ENCODE measurements at places on chromosomes 3 and 15. TPM values are rescaled to one million over a fixed set of nuclear protein-coding genes. Genes with fewer than 3 reads are reported as not detected.
A peak's percentile ranks its signal among the peaks of the same experiment; 100 is the strongest.

Gene TMEM212
- polyA plus RNA-seq: 0.32 TPM

Gene SLC6A20
- polyA plus RNA-seq: 0.37 TPM

Gene CYP11A1
- polyA plus RNA-seq: 1.2 TPM

Gene IFT122
- 79.0 TPM for polyA plus RNA-seq

Gene GOLGA6D
- 0.57 TPM for polyA plus RNA-seq

Gene SNURF
- 25.9 TPM for polyA plus RNA-seq

Gene KIF23
- polyA plus RNA-seq: 59.4 TPM

Gene CDC25A
- 14.1 TPM for polyA plus RNA-seq

Gene SCAANT1
- 1.0 TPM for polyA plus RNA-seq

Gene IL17RE
- polyA plus RNA-seq: 18.6 TPM

Gene CHRNA5
- 7.1 TPM for polyA plus RNA-seq

Gene THBS1
- 184 TPM for polyA plus RNA-seq

Gene SLITRK3
- 0.23 TPM for polyA plus RNA-seq

GRCh38 chr3:37402351-37402750, 228.0 kb upstream of the LRRFIP2 start:
- no peak for DNase-seq

- no peak for DNase-seq
Measured at GRCh38 chr3:7086417-7086816, 225.5 kb downstream of the GRM7 start.

DNA sequence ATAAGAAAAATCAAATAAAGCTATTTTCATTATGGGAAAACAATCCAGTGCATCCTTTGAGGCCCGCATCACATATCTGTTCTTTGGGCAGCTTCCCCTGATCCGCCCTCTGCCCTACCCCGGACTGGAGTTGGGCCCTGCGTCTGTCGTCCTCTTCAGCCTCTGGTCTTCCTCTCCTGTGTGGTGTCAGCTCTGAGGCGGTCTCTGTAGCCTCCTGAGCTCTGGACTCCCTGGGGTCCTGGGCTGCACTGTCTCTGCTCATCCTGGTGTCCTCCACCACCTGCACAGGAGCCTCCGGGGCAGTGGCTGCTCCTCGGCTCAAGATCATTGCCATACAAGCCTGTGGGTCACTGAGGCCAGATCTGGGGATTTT, 7.4 kb upstream of the SNX22 start:
- DNase-seq: no peak

- no peak for DNase-seq
Measured at GRCh38 chr3:114319453-114319852, 25.6 kb downstream of the TIGIT start.

DNA sequence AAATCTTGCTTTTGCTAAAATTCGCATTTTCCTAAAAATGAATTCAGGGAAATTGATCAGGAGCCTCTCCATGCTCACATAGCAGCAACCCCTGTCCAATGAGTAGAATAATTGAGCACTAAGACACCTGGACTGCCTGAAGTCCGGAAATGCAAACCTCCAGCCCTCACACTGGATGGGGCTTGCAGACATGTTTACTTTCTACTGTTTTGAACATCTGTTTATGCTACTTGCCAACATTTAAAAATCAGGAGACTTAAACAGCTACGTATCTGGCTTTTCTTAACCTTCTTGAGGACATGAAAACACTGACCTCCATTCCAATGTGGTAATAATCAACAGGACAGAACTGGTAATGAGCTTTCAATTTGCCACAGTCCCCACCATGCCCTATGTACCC, 184.4 kb downstream of the SHOX2 start:
- DNase-seq: no peak

- DNase-seq: no peak
Measured at GRCh38 chr3:187292631-187293515, 1.3 kb upstream of the MASP1 start.

DNA sequence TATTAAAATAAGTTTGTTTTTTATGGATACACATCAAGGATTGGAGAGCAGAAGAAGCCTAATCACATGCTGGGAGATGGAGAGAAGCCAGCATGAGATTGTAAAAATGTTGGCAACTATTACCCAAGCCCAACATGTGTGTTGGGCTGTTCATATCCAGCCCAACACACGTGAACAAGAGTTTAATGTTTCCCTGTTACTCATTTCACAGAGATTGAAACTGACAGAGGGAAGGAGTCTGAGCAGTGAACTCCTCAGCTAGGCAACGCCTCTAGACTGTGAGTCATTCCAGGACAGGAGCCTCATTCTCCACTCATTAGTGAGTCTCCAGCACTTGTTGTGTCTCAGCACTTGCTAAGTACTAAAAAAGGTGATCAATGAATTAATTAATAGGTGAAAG, 43.2 kb upstream of the CMSS1 start:
- no peak for DNase-seq

GRCh38 chr3:151394611-151395010, 10.1 kb upstream of the P2RY12 start:
- no peak for DNase-seq

- no peak for DNase-seq
Measured at GRCh38 chr15:62649793-62650420, 392.6 kb upstream of the TPM1 start.

DNA sequence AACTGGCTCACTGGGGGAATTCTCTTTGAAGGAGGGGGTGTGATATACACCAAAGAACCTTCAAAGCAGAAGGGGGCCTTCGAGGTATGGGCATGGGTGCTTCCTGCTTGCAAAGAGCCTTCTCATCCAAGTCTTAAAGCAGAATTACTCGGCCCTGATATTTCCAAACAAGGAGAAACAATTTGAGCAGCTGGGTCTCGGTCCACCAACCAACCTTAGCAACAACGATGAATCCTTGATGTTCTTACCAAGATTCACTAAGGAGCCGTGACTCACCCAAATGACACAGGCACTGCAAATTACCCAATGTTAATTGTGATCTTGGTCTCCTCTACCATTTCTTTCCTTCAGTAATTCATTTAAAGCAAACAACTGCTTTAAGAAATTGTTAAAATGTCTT, 7.7 kb downstream of the HOMER2 start:
- no peak for DNase-seq

DNA sequence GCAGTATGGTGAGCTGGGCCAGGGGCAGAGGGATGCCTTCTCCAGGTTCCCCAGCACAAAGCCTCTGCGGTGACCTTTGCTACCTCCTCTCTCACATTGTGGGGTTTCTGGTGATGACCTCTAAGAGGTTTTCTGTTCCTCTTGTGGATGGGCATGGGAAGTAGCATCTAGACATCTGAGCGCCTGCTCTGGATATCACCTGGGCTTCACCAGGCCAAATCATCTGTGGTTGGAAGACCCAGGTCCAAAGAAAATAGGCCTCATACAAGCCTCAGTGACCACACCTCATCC, 7.0 kb downstream of the APEH start:
- no peak for DNase-seq

- DNase-seq: no peak
Measured at GRCh38 chr3:147360646-147361453, 45.5 kb downstream of the ZIC4 start.

DNA sequence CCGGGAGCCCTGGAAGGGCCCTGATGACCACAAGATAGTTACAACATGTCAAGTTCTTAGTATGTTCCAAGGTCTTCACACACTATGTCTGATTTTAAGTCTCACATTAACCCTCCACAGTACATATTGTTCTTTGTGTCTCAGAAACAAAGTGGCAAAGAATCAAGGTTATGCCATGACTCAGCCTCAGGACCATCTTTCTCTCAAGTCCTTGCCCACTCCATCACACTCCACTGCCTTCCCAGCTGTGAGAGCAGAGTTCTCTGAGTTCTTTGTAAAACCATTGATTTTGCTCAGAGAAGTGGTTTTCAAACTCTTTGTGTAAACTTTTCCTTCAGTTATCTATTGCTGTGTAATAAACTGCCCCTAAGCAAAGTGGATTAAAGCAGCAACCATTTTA, 67.9 kb upstream of the C3orf80 start:
- no peak for DNase-seq

DNA sequence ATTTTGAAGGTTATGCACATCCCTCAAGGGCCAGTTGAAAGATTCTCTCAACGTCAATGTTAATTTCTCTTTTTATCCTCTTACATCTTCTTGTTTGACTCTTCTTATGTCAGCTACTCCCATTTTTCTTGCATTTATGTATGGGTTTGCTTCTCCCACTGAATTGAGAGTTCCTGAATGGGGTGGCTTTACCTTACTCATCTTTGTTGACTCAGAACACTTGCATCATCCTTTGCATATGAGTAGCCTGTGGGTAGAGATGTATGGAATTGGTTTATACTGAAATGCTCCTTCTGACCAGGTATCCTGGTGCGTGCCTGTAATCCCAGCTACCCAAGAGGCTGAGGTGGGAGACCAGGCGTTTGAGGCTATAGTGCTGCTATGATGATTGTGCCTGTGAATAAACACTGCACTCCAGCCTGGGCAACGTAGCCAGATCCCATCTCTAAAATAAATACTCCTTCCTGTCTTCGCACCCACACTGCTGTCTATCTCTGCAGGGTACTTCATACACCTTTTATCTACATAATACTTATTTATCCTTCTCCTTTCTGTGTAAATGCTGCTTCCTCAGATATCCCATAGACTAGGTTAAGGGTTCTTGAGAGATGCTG, 123.6 kb upstream of the DPH6 start:
- DNase-seq: no peak

DNA sequence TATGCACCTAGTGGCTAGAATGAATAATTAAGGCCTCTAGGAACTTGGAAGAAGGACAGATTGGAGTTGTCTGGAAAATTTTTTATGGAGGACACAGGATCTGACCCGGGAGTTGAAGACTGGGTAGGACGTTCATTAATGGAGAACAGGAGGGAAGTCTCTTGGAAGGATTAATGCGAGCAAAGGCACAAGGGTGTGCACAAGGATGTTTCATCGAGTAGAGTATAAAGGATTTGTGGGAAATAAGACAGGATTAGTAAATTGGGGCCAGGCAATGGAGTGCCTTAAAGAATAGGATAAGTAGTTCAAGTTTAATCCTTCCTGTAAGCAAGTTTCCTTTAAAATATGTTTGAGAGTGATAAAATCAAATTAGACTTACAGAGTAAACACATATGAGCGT, 14.6 kb downstream of the LMOD3 start:
- DNase-seq: no peak

DNA sequence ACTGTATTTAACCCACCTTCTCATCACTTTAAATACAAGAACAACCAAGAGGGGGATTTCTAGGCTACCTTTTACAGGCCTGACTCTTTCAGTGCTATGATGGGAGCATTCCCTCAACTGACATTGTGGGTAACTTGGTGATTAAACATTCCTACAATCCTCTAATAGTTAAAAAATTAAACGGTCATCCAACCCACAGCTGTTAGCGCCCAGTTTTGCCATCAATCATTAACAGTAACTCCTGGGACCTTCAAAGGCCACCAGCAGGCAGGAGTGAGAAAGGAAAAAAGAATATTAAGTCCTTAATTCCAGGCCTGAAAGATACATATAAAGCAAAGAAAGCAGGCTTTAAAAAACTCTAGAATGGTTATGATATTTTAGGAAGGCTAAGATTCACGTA, 512.1 kb downstream of the MAGI1 start:
- no peak for DNase-seq

DNA sequence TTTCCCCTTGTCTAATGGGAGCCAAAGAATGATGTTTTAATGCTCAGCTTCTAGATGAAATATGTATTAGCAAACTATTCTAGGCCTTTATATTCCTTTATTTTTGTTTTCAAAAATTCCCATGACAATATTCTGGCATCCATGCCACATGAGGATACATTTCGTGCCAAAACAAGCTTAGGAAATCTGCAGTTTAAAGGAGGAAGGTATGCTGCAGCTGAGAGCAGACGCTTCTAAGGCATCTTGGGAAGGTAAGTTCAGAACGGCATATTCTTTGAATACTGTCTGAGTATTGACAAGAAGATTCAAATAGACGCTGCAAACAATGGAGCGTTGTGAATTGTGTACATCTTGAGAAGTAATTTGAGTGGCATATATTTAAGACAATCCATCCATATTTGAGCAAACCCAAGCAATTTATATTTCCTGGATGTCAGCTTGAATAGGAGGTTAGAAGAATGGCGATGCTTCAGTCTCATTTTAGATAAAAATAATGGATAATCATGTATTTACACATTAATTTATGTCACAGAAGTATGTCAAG, 158.6 kb downstream of the RAP2B start:
- no peak for DNase-seq

GRCh38 chr3:143832433-143832832, 15.8 kb downstream of the SLC9A9 start:
- DNase-seq: no peak

- no peak for DNase-seq
Measured at GRCh38 chr3:151899996-151900395, 26.6 kb downstream of the SUCNR1 start.

DNA sequence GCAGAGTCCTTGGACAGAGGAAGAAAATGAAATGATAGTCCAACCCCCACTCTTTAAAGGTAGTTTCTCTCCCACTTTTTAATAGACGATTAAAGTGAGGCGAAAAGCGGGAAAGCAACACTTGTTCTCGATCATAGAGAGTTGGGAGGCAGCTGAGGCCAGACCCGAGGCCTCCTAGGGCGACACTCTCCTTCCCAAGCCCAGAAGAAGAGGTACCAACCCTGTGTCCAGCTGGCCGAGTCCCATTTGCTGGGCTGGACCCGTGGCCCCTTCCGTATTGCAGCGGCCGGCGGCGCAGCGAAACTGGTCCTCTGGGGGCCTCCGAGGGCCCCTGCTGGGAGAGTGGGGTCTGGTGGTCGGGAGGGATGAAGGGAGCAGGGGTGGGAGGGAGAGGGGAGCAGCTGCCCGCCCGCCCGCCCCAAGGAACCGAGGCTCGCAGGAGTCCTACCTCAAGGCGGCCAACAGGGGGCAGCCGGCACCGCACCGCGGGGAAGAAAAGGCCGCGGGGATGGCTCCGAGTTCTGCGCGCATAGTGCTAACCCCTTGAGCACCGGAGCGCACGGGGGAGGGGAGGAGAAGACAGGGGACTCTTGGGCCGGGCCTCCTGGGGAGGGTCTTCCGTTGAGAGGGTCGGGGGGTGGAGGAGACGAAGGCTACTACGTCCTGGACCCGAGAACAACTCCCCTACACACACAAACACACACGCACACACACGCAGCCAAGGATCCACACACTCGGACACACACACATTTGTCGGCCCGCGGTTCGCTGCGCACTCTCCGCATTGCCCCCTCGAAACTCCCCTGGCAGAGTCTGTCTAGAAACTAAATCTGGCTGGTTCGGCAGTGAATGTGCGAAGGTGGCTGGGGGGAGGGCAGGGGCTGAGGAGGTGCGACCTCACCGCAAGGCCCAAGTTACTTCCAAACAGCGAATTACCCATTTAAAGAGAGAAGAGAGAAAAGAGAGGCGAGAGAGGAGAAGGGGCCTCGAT, 2.0 kb downstream of the WNT5A start:
- peak; percentile 84 for DNase-seq

DNA sequence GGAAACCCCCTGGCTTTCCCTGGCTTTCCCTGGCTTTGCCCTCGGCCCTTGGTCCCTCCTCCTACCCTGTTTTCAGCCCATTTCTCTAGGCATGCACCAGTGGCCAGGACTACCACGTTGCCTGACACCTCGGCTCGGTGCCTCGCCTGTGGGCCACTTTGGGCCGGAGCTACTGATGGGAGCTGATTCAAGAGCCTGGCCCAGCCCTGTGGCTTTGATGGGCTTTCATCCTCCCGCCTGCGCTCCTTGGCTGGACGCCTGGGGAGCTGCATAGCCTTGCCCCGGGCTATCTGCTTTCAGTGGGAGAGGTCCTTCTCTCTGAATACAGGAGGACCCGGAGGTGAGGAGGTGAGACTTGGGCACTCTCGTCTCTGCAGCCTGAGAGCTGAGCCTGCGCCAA, 192.7 kb upstream of the HES1 start:
- no peak for DNase-seq

Measured in left kidney (tissue), 8 donors.